ENCODE measurements at places on chromosomes 5 and 9.

- no peak for DNase-seq
Measured at GRCh38 chr5:79576606-79577289, 35.5 kb upstream of the TENT2 start.

- no peak for DNase-seq
Measured at GRCh38 chr5:133995341-133995740, 9.4 kb downstream of the VDAC1 start.

- DNase-seq: no peak
Measured at GRCh38 chr5:56475689-56476486, 242.8 kb upstream of the ANKRD55 start.

DNA sequence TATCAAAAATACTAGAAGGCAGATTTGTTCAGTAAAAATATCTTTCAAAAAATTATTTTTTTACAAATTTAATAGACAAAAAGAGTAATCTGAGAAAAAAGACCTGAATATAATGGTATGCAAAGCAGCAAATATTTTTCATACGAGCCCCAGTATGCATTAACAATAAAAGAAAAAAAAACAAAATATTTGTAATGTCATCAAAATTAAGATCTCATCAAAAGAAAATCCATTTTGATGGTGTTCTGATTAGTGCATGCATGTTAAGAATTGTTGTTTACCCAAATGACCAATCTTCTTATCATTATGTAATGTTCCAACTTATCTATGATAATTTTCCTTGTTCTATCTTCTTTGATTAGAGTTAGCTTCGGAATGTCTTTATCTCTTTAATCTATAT lies 106.1 kb downstream of the CDH9 start:
- no peak for DNase-seq

DNA sequence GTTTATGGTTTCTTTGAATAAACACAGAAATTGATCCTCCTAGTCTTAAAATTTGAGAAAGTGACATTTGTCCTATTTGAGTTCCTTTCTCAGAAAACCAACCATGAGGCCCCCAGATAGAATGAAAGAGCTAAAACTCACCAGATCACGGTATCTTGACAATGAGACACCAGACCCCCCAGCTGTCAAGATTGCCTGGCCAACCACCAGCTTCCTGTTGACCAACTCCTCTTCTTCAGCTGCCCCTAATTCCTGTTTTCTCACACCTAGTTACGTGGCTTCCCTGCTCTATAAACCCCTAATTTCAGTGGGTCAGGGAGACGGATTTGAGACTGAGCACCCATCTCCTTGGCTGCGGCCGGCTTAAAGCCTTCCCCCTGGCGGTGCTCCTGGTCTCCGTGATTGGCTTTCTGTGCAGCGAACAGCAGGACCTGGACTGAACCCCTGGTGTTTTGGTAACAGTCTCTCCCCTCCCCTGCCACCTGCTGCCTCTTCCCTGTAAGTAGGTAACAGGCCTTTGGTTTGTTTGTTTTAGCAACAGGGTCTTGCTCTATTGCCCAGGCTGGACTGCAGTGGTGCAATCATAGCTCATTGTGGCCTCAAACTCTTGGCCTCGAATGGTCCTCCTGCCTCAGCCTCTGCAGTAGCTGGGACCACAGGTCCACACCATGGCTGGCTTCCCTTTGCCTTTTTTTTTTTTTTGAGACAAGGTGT lies 4.8 kb upstream of the ENTPD2 start:
- no peak for DNase-seq

DNA sequence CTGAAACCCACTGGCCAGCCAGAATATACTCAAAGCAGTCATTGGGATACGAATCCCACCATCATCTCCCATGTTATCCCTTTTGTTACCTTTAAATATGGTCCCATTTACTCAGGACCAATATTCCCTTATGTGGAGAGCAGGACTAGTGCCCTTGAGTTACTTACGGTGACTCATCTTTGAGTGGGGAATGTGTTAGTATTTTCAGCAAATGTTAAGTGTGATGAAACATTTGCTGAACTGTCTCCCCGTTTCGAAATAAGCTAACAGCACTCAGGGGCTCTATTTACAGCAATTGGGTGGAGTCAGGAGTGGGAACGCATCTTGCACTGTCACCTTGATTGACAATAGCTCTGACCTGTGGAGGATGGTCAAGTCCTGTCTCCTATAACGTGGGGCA lies 67.4 kb downstream of the CTSL start:
- DNase-seq: no peak

- DNase-seq: no peak
Measured at GRCh38 chr5:44783634-44784315, 25.0 kb upstream of the MRPS30 start.

- DNase-seq: peak; percentile 81
Measured at GRCh38 chr5:58794875-58795274, 212.0 kb downstream of the RAB3C start.

- no peak for DNase-seq
Measured at GRCh38 chr9:124190761-124191160, 67.0 kb upstream of the NEK6 start.

GRCh38 chr9:83000765-83001164 lies 62.2 kb downstream of the RASEF start:
- no peak for DNase-seq

- no peak for DNase-seq
Measured at GRCh38 chr5:158701406-158702177, 398.1 kb downstream of the EBF1 start.

DNA sequence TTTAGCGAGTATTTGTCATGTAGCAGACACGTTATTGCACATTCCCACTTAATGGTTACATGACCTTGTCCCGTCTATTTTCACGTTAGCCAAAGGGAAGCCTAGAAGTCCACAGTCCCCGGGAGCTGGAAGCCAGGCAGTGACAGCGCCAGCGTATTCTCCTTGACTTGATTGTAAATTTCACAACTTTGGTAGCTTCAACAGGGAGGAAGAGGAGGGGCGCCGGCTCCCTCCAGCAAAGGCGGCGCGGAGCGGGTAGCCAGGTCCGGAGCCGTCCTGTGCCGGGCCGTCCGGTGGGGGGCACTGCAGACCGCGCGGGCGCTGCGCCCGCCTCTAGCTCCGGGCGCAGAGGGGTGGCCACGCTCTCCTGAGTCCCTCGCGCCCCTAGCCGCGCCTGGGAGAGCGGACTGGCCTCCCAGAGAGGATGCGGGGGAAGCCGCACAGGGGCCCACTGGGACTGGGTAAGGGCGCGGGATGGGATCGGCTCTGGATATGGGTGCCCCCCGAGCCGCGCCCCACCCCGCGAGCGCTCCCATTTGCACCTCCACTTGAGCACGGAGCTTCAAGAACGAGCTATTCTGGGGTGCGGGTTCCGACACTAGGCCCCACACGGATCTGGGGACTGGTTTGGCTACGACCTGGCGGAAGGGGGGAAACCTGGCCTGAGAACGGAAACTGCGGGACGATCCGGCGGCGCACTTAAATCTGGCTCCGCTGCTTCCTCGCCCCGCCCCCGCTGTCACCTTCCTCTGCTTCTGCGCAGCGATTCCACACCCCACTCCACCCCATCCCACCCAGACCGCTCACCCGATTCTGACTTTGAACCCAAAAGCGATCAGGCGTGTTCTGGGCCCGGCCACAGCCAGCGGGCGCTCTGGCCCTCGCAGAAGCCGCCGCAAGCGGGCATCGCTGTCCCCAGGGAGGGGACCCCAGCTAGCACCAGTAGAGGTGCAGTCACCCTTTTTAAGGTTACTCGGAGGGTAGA lies 23.8 kb downstream of the KLF4 start:
- DNase-seq: peak; percentile 69

DNA sequence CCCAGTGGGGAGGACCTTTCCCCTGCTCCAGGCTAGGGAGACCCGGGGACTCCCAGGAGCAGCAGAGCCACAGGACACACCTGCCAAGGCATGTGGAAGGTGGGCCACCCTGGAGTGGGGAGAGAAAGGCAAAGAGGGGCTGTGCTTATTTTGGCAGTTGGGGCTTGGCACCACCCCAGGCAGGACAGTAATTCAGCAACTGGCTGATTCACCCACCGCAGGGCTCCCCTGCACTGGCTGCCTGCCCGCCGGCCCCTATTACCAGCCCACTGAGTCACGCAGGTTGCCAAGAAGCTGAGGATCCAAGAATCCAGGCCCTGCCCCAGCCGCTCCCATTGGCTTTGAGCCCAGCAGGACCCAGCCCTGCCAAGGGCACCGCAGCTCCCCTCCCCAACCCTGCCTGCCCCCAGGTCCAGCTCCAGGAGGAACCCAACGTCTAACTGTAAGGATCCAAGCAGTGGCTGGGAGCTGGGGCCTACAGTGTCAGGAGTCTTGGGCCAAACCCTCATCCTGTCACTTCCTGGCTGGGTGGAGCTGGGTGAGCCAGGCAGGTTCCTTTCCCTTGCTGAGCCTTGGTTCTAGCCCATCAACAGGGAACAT lies 14.2 kb upstream of the RALGDS start:
- DNase-seq: peak; percentile 88

DNA sequence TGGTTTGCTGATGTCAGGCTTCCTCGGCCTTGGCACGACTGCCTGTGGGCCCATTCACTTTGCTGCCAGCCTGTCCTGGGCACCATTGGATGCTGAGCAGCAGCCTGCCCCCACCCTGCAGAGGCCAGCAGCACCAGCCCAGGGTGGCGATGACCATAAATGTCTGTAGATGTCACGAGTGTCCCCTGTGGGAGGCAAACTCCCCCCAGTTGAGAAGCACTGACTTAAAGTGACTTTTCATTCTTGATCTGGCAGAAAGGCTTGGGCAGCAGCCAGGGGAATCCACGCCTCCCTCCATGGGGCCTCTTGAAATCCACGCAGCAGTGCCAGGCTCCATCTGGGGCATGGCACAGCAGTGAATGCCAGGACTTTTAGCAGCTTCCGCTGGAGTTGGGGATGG lies 21.8 kb downstream of the IRX4 start:
- no peak for DNase-seq

- DNase-seq: no peak
Measured at GRCh38 chr5:144310621-144311020, 139.9 kb downstream of the KCTD16 start.

DNA sequence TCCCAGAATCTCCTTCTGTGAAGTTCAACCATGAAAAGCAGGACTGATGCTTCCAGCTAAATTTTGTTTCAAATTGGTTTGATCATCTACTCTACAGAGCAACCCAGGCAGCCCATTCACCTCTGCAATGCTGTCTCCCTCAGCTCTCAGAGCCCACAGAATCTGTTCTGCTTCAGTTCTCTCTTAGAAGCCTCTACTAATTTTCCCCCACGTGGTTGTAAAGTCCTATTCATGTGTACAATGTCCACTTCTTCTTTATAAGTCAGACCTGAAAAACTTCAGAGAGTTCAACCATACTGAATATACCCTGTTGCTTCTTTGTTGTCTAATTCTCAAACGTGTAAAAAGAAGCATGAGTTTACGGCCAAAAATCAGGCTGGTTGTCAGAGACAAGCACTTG lies 21.3 kb upstream of the FAM13B start:
- no peak for DNase-seq

DNA sequence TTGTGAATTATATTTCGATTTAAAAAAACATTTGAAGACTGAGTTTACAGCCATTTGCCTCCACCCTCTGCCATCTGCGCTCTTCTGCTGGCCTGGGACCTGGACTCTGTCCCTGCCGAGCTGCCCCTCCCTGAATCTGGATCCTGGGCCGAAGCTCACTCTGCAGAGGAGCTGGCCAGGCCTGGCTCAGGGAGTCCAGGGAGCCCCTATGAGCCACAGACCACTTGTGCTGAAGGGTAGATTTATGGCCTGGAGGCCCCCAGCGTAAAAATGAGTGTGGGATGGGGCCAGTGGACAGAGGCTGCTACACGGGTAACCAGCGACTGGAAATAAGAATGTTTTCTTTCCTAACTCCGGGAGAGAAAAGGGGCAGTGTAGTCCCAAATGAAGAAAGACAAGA lies 129.8 kb downstream of the FGF18 start:
- no peak for DNase-seq

GRCh38 chr5:65823845-65824445 lies 101.9 kb downstream of the NLN start:
- no peak for DNase-seq

DNA sequence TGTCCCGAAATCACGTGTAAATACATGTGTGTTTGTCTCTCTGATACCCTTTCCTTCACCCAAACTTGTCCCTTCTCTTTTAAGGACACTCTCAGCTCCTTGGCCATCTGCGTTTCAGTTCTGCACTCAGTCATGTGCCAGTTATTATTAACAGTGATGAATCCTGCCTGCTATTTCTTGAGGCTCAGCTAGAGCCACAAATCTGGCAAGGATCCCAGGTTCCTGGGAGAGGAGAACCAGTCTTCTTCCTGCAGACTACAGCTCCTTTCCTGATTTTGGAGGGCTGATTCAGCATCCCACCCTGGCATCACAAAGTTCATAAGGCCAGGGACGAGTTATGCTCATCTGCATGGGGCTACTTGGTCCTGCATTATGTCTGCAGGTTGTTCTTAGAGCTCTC lies 5.6 kb downstream of the MAMDC2 start:
- no peak for DNase-seq

DNA sequence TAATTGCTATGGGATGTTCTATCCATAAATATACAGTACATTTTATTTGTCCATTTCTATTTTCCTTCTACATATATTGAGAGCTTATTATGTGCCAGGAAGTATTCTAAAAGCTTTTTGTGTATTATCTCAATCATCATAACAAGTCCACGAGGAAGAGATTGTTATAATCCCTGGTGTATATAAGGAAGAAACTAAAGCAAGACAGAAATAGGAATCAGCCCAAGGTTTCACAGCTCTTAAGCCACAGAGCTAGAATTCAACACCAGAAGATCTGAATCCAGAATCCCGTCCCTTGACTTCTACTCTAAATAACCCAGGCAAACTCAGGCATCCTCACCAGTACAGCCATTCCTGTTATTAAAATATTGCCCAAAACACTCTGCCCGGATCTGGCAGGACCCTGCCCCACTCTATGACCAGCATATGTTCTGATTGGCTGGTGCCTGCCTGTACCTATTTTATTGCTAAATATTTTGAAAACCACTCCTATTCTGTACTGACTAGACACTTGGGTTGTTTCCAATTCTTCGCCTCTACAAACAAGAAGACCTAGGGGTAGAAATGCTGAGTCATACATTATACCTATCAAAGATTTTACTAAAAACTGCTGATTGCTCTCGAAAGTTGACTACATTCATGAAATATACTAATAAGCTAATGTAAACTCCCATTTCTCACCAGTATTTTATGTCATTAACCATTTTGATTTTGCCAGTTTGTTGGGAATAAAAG lies 297.4 kb downstream of the ENC1 start:
- no peak for DNase-seq

DNA sequence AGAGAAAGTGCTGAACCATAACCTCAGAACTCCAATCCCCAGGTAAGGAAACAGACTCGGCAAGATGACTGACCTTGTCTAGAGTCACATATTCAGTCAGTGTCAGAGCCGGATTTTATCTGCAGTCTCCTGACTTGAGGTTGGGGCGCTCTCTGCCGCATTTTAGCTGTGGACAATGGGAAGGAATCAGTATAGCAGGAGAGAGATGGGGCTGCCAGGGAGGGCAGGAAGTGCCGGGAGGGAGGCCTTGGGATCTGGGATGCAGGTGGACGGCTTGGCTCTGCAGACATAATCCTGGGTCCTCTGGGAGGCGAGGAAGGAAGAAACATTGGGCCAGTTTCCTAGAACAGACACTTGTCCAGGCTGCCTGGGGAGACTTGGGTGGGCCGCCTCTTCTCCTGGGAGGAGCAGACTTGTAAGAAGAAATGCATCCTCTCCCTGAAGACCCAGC lies 39.7 kb upstream of the COL15A1 start:
- DNase-seq: no peak
